ENCODE measurements at places on chromosomes 2 and 18.
A peak's percentile ranks its signal among the peaks of the same experiment; 100 is the strongest.

DNA sequence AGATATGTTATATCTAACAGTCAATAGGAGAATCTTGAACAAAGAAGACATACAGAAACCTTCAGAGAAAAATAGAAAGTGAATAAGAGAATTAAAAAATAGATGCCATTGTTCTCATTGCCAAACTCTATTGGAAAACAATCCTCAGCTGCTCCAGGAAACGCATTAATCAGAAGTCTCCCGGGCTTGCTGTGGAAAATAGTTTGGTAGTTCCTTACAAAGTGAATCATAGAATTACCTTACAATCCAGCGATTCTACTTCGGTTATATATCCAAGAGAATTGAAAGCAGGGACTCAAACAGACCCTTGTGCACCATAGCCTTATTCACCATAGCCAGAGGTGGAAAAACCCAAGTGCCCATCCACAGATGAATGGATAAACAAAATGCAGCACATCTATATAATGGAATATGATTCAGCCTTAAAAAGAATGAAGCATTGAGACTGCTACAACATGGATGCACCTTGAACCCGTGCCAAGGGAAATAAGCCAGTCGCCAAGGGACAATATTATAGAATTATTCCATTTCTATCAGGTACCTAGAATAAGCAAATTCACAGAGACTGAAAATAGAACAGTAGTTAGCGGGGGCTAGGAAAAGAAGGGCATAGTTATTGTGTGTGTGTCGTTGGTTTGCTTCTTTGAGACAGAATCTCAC is 21.9 kb upstream of the CHRNA1 start:
- DNase-seq = no peak

- DNase-seq = no peak
Measured at GRCh38 chr18:39403121-39403520, 1837.5 kb upstream of the CELF4 start.

DNA sequence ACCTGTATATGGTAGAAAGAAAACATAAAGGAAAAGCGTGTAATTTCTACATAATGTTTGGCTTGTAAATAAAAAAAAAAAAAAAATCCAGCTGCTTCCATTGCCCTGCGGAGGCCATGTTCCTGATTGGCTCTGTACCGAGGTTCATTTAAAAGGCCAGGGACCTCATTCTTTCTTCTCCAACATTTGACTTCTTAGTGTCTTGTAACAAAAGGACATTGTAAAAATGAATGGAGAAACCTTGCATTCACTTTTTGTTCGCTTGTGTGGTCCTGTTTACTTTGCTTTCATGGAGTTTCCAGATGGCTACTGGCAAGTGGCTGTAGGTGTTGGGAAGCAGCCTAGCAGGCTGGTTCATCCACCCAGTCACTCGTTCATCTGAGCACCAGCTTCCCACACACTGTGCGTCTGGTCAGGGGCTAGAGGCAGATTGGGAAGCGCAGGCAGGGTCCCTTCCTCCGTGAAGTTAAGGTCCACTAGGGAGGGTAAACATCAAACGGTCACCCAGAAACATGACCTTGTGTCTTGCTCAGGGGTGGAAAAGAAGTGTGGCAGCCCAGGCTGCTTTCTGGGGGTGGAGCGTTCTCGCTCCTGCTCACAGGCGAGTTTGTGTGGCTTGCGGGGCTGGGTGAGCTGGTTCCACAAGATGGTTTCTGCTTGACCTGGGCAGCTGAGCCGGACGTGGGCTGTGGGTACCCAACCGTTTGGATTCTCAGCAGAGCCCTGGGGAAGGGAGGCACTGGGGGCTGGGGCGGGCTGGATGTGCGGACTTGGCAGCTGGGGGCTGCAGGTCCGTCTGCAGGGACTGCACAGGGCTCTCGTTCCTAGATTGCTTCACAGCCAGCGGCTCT is 260.7 kb downstream of the AGAP1 start:
- no peak for DNase-seq

DNA sequence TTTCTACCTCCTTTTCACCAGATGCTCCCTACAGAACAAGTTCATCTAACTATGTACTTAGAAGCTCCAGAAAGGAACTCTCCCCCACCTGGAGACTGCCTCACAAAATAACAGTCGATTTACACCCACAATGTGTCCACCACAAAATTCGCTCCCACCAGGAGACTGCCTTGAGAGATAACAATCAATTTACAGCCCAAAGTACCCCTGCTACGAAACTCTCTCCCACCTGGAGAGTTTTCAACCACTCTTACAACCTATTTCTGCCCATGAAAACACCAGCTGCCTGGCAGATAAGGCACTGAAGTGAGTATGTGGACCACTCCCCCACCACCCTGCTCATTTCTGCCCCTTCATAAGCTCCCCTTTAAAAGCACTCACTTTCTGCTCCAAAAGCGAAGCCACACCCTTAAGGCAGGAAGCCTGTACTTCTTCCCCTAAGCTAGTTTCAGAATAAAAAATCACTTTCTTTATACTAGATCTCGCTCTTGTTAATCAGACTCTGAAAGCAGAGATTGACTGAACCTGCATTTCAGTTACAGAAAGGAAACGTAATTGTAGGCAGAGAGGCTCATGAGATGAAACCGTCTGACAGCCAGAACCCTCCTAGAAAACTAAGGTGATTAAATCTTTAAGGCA is 94.4 kb upstream of the RBBP8 start:
- DNase-seq = no peak

DNA sequence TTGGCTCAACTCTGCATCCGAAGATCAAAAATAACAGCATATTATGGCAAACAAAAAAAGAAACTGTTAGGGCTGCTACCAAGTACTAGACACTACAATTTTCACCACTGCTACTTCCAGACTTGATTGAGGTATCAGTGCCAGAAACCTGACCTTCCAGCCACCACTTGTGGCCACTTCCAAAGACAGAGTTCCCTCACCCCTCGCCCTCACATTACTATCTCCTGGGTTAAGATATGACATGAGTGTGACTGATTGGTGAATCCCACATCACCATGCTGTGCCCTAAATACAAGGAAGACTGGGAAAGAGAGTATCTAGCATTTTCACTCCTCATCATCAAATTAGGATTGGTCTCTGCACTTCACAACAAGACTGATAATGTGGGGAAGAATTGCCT is 296.1 kb upstream of the NT5C1B start:
- no peak for DNase-seq

DNA sequence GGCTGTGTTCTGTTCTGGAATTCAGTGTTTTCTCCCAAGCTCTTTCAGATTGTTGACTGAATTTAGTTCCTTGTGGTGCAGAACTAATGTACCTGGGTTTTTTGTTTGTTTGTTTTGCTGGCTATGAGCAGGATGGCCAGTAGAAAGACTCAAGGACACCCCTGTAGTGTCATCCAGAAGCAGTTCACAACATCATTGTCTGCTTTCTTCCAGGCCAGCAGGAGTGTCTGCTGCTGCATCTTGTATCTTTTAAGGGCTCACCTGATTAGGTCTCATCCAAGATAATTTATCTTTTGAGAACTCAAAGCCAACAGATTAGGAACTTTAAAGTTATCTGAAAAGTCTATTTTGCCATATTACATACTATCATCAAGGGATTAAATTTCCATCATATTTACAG is 318.5 kb upstream of the MC4R start:
- no peak for DNase-seq

- DNase-seq = no peak
Measured at GRCh38 chr2:240459401-240460252, 24.2 kb downstream of the GPC1 start.

DNA sequence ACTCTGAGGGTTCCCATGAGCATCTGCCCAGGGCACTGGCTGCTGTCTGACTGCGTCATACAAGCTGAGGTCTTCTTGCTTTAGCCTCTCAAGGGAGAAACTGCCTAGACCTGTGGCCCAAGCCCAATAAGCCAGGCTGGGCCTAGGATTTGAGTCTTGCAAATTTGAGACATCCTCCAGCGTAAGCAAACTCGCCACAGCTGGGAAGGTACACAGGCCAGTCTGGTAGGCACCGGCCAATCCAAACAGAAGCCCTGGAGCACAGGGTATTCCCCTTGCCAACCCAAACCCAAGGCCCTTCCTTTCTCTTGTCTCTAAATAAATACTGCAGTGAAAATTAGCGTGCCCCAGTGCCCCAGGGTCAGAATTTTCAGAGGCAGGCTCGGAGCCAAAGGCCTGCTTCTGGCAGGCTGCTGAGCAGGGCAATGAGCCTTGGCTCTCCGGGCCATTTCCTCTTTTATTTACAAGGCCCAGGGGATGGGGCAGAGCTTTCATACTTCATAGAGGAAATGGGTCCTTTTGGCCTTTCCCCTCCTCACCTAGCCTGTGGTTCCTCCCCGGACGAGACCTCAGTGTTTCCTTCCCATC is 33.3 kb downstream of the POLR1A start:
- no peak for DNase-seq

DNA sequence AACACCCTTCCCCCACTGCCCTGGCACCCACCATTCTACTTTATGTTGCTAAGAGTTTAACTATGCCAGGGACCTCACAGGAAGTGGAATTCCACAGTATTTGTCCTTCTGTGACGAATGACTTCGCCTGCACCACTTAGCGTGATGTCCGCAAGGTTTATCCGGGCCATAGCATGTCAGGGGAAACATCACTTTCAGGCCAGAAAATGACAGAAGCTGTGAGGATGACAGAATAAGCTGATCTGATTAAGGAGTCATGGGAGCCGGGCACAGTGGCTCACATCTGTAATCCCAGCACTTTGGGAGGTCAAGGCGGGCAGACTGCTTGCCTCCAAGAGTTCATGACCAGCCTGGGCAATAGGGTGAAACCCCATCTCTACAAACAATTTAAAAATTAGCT is 248.8 kb downstream of the EIPR1 start:
- peak; percentile 24 for DNase-seq

DNA sequence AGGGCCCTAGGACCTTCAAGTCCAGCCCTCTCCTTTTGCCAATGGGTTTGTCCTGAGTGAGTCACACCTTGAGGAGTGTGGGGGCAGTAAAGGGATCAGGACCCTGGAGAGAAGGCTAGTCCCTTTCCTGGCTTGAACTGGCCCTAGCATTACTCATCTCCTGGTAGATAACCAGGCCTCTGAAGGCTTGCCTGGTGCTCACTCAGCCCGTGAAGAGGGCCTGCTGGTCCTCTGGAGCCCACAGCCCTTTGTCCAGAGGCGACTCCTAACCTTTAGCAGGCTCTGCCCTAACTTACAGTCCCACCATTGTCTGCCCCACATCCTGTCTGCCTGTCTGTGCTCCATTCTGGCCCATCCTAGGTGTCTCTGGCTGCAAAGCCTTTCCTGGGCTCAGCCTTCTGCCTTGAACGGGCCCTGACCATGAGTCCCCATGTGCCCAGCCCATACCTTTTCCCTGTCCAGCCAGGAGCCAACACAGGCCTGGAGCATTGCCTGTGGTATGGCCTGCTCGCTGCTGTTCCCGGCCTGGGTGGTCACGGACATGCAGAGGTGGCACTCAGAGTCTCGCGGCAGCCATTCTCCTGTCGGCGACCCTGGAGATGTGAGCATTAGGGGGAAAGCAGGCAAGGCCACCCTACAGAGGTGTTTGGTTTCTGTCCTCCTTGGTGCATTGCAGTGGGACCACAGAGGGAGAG is 5.0 kb downstream of the SFTPB start:
- no peak for DNase-seq

Data from type B pancreatic cell (in vitro differentiated cells).